ENCODE measurements at places on chromosomes 6 and 20. TPM values are rescaled to one million over a fixed set of nuclear protein-coding genes. Genes with fewer than 3 reads are reported as not detected.

- DNase-seq, result no peak
These were observed 686.6 kb upstream of the GJE1 start for GRCh38 chr6:141445928-141446628.

DNA sequence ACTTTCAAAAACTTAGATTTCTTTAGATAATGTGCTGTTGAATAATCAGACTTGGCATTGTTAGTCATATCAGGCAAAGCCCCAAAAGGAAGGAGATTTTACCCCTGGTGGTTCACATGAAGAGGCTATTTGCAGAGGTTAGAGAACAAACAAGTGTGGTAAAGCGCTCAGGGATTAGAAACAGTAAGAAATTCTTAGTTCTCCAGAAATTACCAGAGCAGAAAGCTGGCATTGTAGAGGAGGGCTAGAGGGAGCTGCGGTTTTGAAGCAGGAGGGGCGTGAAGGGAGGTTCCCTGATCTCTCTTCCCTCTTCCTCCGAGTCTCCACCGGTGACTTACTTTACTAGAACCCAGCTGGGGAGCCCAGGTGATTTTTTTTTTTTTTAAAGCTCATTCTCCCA is 10.2 kb downstream of the MYO6 start:
- DNase-seq, result no peak

DNA sequence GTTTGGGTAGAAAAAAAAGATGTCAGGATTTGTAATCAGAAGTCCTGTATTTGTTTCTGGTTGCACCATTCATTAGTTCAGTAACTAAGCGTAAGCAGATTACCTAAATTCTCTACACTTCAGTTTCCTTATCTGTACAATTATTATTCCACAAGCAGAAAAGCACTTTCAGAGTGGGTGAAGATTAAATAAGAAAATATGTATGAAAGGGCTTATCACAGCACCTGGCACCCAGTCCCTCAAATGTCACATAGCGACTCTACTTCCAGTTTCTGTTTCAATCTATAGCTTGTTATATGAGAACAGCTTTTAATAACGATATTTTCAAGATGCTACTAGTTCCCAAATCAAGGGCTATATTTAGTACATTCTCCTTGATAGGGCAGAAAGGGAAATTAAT is 31.4 kb downstream of the RGS17 start:
- no peak for DNase-seq

GRCh38 chr20:39268491-39268951 is 306.4 kb downstream of the DHX35 start:
- no peak for DNase-seq

Gene TSPO2
- not detected for total RNA-seq

DNA sequence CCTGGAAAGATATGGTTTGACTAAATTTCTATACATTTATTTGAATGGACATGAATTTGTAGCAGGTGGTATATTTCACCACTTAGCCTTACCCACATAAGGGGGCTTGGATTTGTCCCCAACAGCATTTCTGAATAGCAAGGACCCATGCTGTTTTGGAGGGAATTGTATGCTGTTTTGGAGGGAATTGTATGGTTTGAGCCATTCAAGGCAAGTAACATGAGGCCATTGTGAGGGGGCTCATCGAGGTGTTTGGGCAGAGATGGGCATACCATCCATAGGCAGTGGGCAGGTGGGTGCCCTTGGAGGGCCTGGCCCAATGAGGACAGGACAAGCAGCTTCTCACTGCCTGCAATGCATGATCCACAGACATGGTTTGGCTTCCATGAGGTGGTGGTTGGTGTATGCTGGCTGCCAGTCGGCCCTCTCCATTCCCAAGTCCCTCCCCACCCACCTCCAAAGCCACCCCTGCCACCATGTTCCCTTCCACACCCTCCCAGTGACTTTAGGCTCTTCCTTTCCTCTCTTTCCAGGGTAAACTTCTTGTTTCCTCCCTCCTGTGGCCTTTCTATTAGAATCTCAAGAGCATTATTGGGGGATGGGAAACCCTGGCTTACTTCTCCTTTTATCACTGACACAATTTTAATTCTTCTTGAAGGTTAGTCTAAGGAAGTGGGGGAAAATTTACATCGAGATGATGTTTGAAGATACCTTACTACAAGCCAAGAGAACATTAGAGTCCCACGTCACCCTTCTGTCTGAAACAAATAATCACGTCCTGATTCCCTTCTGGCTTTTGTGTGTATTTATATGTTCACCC is 13.2 kb upstream of the PXDC1 start:
- DNase-seq, result no peak

GRCh38 chr6:35897036-35897435 is 23.9 kb downstream of the SRPK1 start:
- DNase-seq, result no peak

DNA sequence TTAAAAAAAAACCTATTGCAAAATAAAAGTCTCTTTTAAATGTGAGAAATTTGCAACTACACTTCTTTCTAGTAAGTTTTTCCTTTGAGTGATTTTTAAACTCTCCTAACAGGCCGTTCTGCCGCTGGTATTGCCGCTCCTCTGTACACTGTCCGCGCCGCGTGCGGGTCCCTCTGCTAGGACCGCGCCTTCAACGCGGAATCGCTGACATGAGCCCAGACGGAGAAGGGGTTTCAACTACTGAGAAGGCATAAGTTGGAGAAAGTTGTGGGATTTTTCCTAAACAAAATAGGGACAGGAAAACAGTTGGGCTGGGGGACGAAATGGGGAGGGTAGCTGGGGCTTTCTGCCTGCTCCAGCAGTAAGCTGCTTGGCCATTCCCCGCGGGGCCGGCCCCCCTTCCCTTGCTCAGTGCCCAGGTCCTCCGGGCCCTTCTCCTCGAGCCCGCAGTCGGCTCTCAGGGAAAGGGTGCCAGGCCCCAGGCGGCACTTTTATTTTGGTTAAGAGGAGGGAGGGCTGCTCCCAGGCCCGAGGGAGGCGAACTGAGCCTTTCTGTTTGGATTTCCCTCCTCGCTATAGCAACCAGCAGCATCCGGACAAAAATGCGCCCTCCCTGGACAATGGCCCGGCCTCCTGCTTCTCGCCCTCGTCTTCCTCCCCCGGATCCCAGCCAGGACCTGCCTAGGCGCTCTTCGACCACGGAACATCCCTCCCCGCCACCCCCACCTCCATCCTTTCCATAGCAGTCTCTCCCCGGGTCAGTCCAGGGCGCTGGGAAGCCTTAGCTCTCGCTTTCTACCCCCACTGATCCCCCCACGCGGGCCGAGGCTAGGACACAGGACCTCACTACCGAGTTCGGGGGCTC is 6.8 kb upstream of the POU3F2 start:
- DNase-seq, result no peak

- no peak for DNase-seq
These were observed 77.1 kb downstream of the TMEM170B start for GRCh38 chr6:11614534-11615213.

All from umbilical cord (tissue), 2 donors.